Large intestine (tissue), 12 donors: ENCODE measurements at places on chromosomes 16 and 17. TPM values are rescaled to one million over a fixed set of nuclear protein-coding genes. Genes with fewer than 3 reads are reported as not detected.

The RNF213 gene
- polyA plus RNA-seq, result 103 TPM

The SLC6A4 gene
- polyA plus RNA-seq, result 30.1 TPM

The TEX19 gene
- polyA plus RNA-seq, result not detected

The TBC1D3G gene
- polyA plus RNA-seq, result not detected

The GPR142 gene
- polyA plus RNA-seq, result 0.97 TPM

The CCDC200 gene
- 47.1 TPM for polyA plus RNA-seq

DNA sequence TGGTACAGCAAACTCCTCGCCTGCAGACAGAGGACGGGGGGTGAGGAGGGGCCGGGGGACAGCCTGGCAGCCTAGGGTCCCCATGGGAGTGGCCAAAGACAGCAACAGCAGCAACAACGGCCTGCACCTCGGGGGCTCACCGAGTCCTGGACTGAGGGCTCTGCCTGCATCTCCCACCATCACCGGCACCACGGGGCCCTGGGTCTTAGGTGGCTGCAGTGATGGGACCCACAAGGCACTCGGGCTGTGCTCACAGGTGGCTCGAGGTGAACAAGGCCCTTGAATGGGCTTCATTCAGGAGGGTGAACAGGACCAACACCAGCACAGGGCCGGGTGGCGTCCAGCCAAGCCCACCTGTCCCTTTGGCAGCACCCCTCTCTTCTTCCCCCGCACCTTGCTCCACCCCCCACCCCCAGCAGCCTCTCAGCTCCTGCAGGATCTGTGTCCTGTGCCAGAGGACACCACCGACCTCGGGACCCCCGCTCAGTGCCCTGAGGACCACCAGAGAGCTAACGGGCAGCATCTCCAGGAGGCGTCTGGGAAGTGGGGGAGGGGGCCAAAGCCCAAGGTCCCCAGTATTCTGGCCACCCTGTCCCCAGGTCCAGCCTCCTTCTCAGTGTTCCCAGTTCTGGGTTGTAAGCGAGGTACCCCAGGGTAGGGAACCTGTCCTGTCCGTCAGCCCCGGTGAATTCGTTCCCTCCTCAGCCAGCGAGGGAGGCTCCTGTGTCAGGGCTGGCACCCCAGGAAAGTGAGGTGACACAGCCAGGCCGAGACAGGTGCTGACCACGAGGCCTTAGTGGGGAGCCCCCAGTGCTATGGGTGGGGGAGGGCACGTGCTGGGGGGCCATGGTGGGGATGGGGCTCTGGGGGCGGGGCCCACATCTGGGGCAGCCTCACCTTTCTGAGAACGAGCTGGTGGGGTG lies 94.3 kb downstream of the TBC1D16 start:
- no peak overlapping the region for H3K4me3 ChIP-seq
- no peak for DNase-seq
- peaks cover 78% of the 10 kb centered on the region for H3K36me3 ChIP-seq
- peaks cover 8% of the 10 kb centered on the region for H3K4me1 ChIP-seq
- H3K27me3 ChIP-seq, result no peaks in the 10 kb centered on the region

The FAM20A gene
- polyA plus RNA-seq, result 10.2 TPM

- no peak for DNase-seq
- no peak overlapping the region for H3K27ac ChIP-seq
- H3K4me1 ChIP-seq, result peaks cover 6% of the 10 kb centered on the region
- peaks cover 50% of the 10 kb centered on the region for H3K27me3 ChIP-seq
- H3K36me3 ChIP-seq, result no peaks in the 10 kb centered on the region
- H3K4me3 ChIP-seq, result no peak overlapping the region
These were observed 4.6 kb downstream of the PPM1E start for GRCh38 chr17:58760248-58760647.

GRCh38 chr17:68497885-68498319 lies 14.3 kb upstream of the PRKAR1A start:
- peaks cover 3% of the 10 kb centered on the region for H3K27me3 ChIP-seq
- no peaks in the 10 kb centered on the region for H3K4me1 ChIP-seq
- H3K4me3 ChIP-seq, result no peak overlapping the region
- no peak overlapping the region for H3K27ac ChIP-seq

The C16orf92 gene
- polyA plus RNA-seq, result not detected

The CSH2 gene
- 0.06 TPM for polyA plus RNA-seq

- no peak overlapping the region for H3K4me3 ChIP-seq
- peaks cover 9% of the 10 kb centered on the region for H3K4me1 ChIP-seq
- H3K36me3 ChIP-seq, result no peaks in the 10 kb centered on the region
- H3K27me3 ChIP-seq, result no peaks in the 10 kb centered on the region
- no peak for DNase-seq
- H3K27ac ChIP-seq, result no peak overlapping the region
These were observed 162.0 kb downstream of the NTN1 start for GRCh38 chr17:9183306-9183705.

The SLFN5 gene
- 4.7 TPM for polyA plus RNA-seq

The PRPSAP2 gene
- polyA plus RNA-seq, result 49.5 TPM

DNA sequence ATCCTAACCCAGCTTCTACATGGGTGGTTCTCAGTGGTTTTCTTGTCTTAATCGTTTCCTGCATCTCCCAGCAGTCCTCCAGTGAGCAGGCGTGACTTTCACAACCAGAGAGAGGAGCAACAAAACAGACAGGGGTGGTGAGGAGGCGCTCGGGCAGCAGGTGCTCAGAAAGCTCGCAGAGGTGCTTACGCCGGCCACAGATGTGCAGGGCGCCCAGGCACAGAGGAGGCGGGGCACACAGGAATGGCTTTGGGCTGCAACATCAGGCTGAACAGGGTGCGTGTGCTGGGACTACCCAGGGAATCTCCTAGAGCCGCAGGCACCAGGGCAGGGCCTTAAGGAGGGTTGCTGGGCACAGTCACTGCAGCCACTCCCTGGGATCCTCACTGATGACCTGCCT lies 32.6 kb downstream of the KLHDC4 start:
- no peaks in the 10 kb centered on the region for H3K4me1 ChIP-seq
- no peak for DNase-seq
- peaks cover 33% of the 10 kb centered on the region for H3K36me3 ChIP-seq
- H3K4me3 ChIP-seq, result no peak overlapping the region
- no peak overlapping the region for H3K27ac ChIP-seq
- H3K27me3 ChIP-seq, result no peaks in the 10 kb centered on the region

DNA sequence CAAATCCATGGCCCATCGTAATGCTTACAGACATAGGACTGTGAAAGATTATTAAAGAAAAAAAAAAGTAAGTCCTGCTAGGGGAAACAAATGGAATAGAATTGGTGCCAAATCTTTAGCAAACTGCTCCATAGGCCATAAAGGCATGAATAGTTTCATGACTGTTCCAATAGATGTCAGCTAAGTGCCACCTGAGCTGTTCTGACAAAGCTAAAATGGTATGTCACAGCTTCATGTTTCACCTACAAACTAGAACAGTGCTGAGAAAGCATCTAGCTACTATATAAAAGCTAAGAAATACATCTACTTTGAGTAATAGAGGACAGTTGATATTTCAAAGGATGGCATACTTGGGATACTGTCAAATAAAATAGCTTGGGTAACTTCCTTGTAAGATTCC lies 771.6 kb upstream of the CA10 start:
- no peaks in the 10 kb centered on the region for H3K4me1 ChIP-seq
- H3K27me3 ChIP-seq, result no peaks in the 10 kb centered on the region
- no peak for DNase-seq
- no peak overlapping the region for H3K4me3 ChIP-seq
- no peaks in the 10 kb centered on the region for H3K36me3 ChIP-seq

The IFI35 gene
- polyA plus RNA-seq, result 45.7 TPM

DNA sequence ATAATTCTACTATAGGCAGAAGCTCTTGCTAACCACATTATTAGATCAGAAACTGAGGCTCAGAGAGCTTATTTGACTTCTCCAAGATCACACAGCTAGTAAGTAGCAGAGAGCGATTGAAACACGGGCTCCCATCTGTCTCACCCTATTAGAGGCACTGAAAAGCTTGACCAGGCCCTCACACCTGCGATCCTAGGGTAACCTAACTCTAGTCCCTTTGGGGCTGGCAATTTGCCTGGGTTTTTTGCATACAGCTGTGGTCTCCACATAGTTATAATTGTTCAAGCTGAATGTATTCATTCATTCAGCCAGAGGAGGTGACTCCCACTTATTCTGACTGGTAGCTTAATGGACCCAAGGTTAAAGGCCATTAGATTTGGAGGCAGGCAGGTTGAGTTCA lies 121.2 kb downstream of the ANKFN1 start:
- no peak overlapping the region for H3K4me3 ChIP-seq
- DNase-seq, result no peak
- H3K27me3 ChIP-seq, result no peaks in the 10 kb centered on the region
- no peak overlapping the region for H3K27ac ChIP-seq

DNA sequence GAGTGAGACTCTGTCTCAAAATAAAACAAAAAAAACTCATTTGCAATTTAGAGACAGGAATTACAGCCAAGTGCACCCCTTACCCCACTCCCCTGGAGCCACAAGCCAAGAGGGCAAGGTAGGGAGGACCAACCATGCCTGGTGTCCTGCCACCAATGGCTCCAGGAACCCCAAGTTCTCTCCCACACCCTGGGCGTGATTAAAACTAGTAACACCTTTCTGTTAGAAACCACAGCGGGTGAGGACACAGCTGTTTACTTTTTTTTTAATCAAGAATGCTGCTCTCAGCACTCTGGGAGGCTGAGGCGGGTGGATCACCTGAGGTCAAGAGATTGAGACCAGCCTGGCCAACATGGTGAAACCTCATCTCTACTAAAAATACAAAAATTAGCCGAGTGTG lies 38.1 kb downstream of the ANKRD11 start:
- H3K36me3 ChIP-seq, result no peaks in the 10 kb centered on the region
- no peak overlapping the region for H3K27ac ChIP-seq
- no peak for DNase-seq
- peaks cover 6% of the 10 kb centered on the region for H3K4me1 ChIP-seq
- H3K4me3 ChIP-seq, result no peak overlapping the region

The CD19 gene
- polyA plus RNA-seq, result 1.0 TPM

GRCh38 chr17:11458279-11458678 lies 140.0 kb upstream of the DNAH9 start:
- H3K4me3 ChIP-seq, result no peak overlapping the region
- H3K4me1 ChIP-seq, result no peaks in the 10 kb centered on the region
- H3K36me3 ChIP-seq, result no peaks in the 10 kb centered on the region
- DNase-seq, result no peak

DNA sequence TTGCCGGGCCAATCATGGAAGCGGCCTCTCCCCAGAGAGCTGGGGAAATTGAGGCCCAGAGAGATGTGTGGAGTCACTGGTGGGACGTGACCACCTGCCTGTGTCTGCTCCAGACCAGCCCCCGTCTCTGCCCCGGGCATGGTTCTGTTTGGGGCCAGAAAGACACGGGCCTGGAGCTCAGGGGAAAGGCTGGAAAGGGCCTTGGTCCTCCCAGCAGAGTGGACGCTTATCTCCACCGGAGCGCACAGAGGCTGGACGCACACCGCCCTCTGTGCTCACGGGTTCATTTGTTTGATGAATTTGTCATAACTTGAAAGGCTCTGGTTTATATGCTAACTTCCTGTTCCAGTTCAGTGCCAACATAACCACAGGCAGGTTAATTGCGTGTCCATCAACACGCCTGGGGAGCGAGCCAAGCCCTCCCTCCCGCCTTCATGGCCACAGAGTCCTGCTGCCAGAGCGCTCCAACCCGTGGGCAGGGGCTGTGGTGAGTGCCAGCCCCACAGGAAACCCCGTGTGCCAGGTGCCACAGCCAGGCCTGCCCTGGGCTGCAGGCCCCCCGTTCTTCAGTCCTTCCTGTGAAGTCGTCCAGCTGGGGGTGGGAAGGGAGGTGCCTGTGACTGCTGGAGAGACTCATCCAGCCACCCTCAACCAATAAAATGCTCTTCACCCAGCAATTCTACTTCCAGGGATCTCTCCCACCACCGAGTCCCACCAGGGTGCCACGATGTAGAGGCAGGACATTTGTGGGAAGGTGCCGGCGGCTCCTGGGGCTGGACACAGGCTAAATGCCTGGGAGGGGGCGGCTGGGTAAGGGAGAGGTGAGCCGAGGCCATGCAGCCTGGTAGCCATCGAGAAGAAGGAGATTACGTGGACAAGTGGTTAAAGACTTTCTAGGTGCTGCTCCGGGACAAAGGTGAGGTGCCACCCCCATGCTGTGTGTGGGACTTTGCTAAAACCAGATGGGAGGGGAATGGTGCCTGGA lies 29.4 kb upstream of the BAHCC1 start:
- no peaks in the 10 kb centered on the region for H3K36me3 ChIP-seq
- H3K4me3 ChIP-seq, result no peak overlapping the region
- DNase-seq, result no peak
- H3K27me3 ChIP-seq, result peaks cover 5% of the 10 kb centered on the region

- DNase-seq, result no peak
- H3K4me1 ChIP-seq, result no peaks in the 10 kb centered on the region
- no peaks in the 10 kb centered on the region for H3K27me3 ChIP-seq
- no peak overlapping the region for H3K27ac ChIP-seq
- no peak overlapping the region for H3K4me3 ChIP-seq
These were observed 65.9 kb downstream of the PCTP start for GRCh38 chr17:55816532-55817396.

DNA sequence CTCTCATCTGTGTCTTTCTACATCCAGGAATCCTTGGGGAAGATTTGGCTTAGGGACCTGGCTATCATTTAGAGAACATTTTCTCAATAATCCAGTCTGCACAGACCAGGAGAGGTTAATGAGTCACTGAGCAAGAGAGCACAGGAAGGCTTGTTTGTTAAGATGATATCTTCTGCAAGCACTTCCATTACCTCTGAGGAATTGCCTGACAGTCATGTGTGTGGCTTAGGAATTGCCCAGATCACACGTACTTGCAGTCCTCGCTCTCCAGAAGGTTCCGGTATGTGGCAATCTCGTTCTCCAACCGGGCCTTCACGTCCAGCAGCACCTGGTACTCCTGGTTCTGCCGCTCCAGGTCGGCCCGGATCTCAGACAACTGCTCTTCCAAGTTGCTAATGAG lies 3.3 kb downstream of the KRT37 start:
- peak; percentile 32 for DNase-seq
- peaks cover 8% of the 10 kb centered on the region for H3K27me3 ChIP-seq
- no peaks in the 10 kb centered on the region for H3K36me3 ChIP-seq
- no peak overlapping the region for H3K4me3 ChIP-seq
- no peak overlapping the region for H3K27ac ChIP-seq

DNA sequence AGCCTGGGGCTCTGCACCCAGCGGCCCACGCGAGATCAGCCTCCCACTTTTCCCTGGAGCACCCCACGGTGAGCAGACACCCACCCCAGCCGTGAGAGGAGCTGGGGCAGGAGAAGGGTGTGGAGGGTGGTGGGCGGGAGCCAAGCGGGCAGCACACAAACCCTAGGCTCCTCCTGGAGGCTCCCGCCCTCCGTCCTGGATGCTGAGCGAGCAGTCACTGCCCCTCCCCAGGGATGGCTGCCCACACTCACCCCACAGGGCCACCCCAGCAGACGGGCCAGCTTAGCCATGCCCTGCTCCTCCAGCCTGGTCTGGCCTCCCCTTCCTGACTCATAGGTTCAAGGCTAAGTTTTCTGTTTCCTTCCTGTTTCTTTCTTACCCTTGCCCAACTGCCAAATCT lies 15.7 kb upstream of the ABCC3 start:
- no peaks in the 10 kb centered on the region for H3K36me3 ChIP-seq
- H3K4me3 ChIP-seq, result no peak overlapping the region
